ENCODE measurements at places on chromosomes 4 and X.

DNA sequence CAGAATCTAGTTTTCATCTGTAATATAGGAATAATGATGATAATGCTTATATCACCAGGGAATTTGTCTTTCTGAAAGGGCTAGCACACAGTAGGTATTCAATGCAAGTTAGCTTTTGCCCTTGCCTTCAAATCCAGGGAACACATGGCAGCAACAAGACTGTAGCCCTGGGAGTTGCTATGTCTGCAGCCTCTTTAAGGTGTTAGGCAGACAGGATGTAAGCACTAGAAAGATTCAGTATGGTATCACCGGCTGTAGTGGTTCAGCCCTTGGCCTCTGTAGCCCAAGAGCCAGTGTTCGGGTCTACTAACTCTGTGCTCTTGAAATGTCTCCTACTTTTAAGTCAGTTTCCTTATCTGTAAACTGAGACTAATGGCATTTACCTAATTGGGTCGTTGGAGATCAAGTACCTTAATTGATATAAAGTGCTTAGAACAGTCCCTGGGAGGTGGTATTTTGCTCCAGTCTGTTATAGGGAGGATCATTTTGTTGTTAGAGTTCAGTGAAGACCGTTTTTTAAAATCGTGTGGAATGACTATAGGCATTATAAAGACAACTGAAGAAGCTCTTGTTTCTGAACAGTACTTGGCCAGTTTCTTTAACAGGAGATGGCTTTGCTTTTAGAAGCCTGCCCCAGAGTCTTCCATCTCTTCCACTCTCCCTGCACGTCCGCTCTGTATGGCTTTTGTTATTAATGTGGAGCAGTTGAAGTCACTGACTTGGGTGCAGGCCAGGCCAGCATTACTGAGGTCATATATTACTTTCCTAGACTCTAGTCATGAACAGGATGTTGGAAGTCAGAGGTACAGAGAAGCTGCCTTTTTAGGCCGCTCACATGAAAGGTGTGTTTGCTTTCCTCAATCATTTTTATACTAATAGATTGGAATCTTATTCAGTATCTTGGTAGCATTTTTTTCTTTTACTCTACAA lies 44.8 kb downstream of the GAB1 start:
- DNase-seq, result no peak

DNA sequence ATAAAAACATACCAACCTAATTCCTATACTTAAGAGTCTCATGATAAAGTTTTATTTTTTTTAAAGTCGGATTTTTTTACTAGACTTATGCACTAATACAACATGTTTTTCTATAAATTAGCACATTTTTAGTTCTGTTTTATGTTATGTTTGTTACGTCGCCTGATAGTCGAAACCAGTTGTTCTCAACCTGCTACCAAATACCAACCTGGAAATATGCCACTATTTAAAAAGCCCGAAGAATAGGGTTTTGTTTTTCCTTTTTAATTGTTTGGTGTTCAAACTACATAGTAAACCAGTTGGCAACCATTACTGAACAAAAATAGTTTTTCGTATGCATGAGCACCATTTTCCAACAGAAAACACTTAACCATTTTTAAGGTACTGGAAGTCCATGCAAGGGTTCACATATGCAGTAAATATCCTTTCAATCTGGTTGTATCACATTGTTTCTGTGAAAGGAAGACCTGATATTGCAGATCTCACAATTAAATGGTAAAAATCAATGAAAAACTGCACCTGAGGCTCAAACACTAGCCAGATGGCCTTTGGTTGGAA lies 1.4 kb downstream of the WDFY3 start:
- DNase-seq, result no peak

- DNase-seq, result no peak
Observed at GRCh38 chrX:49175435-49176274, 4.0 kb downstream of the PLP2 start.

- DNase-seq, result no peak
Observed at GRCh38 chrX:110120025-110120424, 117.1 kb downstream of the TMEM164 start.

DNA sequence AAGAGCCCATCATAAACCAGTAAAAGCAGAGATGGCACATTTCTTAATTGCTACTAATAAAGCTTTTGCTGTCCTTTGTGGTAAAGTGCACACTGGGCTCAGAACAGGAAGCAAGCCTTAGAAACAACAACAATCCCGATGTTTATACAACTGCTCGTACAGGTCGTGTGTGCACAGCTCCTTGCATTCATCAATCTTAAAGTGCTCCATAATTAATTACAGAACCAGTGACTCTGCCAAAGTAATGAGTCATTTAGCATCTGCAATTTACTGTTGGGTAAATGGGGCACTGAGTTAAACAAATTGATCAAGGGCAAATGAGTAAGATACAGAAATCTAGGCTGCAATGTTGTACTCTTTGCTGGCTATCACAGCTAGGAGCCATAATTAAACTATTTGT lies 61.3 kb upstream of the TXK start:
- DNase-seq, result no peak

GRCh38 chr4:182338746-182339145 lies 95.5 kb downstream of the TENM3 start:
- DNase-seq, result no peak

DNA sequence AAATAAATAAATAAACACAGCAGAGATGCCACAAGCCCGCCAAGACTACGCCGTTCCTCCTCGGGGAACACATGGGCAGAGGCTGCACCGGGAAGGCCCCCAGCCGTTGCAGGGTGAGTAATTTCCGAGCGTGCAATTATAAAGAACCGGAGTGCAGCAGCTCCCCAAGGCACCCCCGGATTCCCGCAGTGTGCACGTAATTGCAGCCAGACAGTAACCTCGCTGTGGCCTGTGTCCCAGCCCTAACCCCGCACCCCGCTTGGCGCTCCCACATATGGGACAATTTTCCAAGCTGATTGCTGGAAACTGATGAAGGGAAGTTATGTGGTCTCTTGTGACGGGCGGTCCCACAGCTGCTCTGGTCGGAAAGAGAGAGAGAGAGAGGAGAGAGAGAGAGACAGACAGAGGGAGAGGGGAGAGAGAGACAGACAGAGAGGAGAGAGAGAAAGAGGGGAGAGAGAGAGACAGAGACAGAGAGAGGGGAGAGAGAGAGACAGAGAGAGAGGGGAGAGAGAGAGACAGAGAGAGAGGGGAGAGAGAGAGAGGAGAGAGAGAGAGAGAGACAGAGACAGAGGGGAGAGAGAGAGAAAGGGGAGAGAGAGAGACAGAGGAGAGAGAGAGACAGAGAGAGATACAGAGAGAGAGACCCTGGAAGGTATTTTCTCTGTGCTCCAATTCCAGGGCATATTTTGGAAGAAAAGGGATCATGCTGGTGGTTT lies 275.4 kb downstream of the SHOX start:
- no peak for DNase-seq

GRCh38 chr4:3364634-3365314 lies 72.0 kb downstream of the RGS12 start:
- no peak for DNase-seq

DNA sequence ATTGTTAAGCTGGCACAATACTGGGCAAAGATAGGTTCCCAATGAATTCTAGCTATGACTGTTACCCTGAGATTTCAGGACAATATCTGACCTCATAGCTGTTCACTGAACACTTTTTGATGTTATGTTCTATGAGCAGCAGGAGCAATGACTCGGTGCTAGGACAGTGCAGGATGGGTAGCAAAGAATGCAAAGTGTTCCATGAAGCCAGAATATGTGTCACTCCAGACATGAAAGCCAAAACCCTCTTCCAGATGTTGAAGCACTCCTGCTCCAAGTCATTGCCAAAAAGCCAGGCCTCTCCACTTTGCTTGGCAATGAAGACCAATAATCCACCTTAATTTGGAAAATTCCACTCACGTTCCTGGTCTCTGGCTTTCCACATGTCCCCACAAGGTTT lies 300.9 kb upstream of the CPEB2 start:
- no peak for DNase-seq

GRCh38 chrX:8042304-8042703 lies 115.1 kb upstream of the PNPLA4 start:
- DNase-seq, result no peak

DNA sequence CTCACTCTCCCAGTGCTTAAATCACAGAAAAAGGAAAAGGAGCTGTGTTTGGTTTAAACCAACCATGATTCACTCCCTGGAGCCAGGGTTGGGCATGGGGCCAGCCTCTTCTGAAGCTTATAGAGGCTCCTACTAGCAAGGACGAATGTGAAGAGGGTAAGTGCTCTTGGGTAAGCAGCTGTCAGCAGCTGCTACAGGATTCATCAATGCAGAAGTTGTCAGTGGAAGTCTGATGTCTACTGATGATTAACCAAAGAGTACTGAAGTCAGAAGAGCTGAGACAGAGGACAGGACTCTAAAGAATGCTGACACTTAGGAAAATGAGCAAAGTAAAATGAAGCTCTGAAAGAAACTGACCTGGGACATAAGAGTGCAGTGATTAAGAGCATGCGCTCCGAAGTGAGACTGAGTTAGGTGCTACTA lies 32.7 kb upstream of the JADE1 start:
- no peak for DNase-seq
